ENCODE measurements at places on chromosomes 12 and 14. TPM values are rescaled to one million over a fixed set of nuclear protein-coding genes. Genes with fewer than 3 reads are reported as not detected.

DNA sequence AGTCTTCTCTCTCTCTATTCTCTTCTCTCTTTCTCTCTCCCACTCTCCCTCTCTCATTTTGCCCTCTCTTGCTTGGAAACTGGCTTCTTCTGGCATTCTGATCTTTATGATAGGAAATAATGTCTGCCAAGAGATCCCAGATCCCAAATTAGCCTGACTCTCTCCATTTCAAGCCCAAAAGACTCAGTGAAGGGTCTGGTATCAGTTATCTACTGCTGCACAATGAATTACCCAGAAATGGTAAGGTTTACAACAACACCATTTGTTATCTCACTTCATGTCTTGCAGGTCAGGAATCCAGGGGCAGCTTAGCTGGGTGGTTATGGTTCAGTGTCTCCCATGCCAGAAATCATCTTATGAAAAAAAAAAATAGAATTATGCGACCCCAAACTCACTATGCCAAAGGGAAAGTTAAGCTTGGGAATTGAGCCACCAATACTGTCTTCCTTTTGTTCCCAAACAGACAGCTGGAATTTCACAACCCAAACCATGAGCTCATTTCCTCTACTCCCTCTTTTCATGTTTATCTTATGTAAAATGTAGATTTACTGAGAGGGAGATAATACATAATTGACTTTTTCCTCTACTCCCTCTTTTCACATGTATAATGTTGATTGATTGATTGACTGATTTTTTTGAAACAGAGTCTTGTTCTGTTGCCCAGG lies 67.8 kb upstream of the FICD start:
- peak; percentile 58 for DNase-seq

DNA sequence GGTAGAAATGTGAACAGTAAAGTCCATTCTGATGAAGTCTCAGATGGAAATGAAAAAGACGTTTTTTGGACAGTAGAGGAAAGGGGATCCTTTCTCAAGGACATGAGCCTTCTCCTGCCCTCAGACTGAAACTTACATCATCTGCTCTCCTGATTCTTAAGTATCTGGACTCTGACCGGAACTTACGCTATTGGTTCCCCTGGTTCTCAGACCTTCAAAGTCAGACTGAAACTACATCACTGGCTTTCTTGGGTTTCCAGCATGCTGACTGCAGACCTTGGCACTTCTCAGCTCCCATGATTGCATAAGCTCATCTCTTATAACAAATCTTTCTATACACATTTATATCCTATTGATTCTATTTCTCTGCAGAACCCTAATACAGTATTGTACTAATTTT lies 291.0 kb downstream of the SNAPC1 start:
- DNase-seq: no peak

DNA sequence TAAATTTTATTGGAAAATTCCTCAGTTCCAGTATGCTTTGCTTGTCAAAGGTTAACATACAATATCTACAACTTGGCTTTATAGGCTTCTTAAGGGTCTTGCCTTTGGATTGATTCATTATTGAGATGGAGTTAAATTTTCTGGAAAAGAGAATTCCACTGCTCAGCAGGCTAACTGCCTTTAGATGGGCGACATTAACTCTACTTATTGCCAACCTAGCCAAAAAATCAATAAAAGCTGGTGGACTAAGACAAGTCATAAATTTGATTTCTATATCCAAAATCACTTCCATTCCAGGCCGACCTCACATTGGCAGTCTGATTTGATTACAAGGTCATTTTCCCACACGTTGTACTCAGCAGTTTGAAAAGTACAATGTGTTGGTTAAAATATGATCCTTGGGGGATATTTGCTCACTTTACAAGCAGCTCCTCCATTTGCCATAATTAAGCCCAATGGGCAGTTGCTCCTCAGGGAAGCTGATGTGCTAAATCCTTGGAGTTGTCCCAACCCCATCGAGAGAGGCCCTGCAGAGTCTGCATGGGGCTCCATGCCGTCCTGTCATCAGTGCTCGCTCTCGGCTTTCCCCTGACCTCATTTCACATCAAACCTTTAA lies 36.1 kb upstream of the CRY1 start:
- DNase-seq: no peak

GRCh38 chr14:67418401-67419191 lies 6.6 kb upstream of the PLEK2 start:
- DNase-seq: no peak

DNA sequence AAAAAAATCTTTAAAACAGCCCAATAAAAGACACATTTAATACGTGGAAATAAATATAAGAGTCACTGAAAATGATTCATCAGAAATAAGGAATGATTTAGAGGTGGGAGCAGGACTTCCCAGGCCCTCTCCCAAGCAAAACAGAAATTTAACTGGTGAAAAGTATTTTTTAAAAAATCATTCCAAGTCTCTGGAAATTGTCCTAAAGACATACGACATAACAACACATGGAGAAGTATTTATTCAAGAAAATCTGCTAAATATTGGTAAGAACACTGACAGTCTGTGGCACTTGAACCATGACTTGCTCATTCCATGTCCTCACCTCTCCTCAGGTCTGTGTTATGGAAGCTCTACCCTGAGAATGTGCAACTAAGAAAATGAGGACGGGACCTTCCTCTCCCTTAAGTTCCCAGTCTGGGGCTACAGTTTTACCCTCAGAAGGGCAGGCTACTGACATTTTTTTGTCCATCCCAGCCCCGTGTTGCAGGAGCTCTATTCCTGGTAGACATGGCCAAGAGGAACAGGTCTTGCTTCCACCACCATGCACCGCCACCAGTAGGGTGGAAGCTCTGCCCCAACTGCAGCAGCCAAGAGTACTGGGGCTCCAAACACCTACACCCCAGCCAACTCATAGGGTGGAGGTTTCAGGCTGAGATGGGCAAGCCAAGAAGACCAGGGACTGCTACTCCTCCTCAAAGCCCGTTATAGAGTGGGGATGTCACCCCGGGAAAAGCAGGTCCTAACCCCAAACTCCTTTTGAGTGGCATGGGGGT lies 193.0 kb downstream of the CRADD start:
- DNase-seq: no peak

FAIM2 gene
- 4.1 TPM for total RNA-seq

DNA sequence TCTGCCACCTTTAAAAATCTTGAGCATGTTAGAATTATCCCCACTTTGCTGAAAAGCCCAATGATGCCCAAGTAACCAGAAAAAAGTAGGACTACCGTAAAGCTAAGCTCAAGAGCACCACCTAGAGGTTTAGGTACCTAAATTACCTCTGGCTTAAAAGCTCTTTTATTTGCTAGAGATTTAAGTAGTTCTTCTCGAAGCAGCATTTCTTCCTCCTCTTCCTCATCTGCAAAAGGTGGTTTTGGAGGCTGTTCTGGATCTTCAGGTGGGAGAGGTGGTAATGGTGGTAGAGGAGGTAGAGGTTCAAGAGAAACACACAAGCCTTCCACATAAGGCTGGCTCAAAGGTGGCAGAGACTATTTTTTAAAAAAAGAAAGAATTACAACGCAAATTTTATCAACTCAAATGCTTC lies 26.9 kb downstream of the ZFC3H1 start:
- peak; percentile 67 for DNase-seq

LIN7A gene
- 0.57 TPM for total RNA-seq

- DNase-seq: peak; percentile 20
Observed at GRCh38 chr12:75853626-75854025, 177.9 kb downstream of the PHLDA1 start.

PLCZ1 gene
- not detected for total RNA-seq

GRCh38 chr14:31967669-31967975 lies 109.5 kb upstream of the ARHGAP5 start:
- DNase-seq: no peak

LRP1-AS gene
- total RNA-seq: not detected

FBXO21 gene
- 63.3 TPM for total RNA-seq

PNP gene
- 54.8 TPM for total RNA-seq

ADAM21 gene
- total RNA-seq: 1.3 TPM

KRT73 gene
- not detected for total RNA-seq

- no peak for DNase-seq
Observed at GRCh38 chr12:6644903-6645302, 2.3 kb downstream of the ACRBP start.

DNA sequence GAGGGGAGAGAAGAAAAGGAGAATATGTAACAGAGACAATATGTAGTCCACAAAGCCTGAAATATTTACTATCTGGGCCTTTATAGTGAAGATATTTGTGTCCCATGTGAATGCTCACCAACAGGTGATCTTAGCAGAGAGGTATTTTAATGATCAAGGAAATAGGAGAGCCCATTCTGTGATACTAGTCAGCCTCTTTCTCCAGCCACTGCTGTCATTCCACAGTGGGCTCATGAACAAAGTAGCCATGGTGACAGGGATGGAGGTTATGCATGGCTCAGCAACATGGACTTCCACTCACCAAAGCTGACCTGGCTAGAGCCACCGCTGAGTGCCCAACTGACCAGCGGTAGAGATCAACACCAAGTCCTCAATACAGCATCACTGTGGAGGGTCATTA lies 58.2 kb downstream of the OSBPL8 start:
- DNase-seq: no peak

DNA sequence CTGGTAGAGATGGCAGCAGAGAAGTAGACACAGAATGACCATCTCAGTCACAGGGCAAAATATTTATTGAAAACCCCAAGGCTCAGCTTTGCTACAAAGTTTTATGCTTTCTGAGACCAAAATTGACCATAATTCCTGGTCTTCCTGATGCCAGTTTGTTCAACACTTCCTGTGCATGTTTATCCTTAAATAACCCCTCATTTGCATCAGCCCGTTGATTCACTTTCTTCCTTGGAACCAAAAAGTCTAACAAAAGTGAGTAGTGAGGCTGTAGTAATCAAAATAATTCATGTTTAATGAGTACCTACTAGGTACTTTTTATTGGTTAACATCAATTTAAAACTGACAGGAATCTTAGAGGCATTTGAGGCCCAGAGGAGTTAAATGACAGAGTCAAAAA lies 51.7 kb downstream of the TRHDE start:
- no peak for DNase-seq

DNA sequence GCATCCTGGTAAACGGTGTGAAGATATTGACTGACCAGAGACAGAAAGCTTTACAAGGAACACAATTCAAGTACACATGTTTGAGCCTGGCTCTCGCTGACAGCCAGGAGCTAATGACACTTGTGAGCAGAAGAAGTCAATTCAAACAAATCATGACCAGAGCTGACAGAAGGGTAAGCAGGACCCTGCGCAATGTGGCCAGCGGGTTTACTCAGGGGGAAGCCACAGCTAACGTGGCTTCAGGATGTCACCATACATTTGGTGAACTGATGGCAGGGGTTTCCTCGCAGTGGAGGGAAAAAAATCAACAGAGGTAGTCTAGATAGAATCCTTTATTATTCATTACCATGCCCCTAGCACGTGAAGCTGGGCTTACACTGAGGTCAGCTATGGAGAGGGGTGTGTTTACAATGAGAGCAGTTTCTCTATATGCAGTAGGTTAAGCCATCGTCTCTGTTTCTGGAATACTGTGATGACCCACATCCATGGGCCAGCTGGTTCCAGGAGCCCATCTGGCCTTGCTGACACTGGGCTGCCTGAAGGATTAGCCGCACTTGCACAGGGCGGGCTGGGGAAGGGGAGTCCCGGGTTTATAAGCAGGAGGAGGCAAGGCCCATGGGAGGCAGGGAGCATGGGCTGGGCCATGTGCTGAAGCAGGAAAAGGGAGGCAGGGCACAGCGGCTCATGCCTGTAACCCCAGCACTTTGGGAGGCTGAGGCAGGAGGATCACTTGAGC lies 198.2 kb upstream of the PRMT8 start:
- no peak for DNase-seq

DNA sequence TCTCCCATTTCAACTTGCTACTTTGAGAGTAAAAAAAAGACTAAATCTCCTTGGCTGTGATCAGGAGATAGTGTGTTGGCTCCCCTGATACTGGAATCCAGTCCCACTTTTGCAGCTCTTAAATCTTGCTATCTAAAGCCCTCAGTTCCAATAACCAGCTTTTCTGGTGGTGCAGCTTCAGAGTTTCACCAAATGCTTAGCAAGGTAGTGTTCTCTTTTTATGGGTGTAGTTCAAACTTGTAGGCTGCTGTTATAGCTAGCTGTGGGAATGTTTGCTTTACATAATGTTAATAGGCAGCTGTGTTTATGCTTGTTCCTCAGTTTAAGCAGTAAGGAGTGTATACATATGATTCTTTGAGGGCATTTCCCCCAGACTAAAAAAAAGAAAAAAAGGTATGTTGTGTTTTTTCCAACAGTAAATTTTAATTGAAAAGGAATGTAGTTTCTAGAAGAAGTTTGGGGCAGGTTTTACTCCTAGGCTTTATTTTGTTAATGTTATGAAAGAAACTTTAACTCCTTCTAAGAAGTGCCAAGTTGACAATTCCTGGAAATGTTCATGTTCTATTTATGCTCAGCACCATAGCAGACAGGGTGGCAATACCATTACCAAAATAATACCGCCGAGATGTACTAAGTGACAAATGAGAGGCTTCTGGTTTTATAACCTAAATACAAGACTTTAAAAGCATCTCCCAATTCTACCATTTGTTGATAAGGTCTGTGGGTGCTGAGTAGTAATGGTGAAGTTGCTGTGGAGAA lies 12.1 kb downstream of the CRADD start:
- DNase-seq: no peak

DYNC1H1 gene
- total RNA-seq: 386 TPM

- DNase-seq: no peak
Observed at GRCh38 chr14:99756796-99757195, 36.4 kb upstream of the EML1 start.

GRCh38 chr12:93407054-93407962 lies 29.6 kb downstream of the NUDT4 start:
- DNase-seq: no peak

RND1 gene
- not detected for total RNA-seq

DNA sequence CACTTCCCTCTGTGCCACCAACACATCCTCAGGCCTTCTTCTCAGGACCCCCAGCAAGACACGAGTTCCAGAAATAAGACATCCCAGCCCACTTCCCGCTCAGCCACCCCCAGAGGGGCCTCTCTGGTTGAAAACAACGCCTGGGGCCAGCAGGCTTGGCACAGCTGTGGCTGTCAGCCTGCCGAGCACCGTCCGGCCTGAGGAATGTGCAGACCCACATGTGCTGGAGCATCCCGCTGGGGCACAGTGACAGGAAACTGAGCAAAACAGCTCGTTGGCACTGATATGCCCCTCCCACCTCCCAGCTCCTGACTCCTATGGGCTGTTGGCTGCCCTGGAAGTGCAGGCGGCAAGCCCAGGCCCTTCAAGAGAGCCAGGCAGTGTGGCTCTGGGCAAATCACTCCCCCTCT lies 1.4 kb downstream of the SYNE3 start:
- DNase-seq: peak; percentile 89

DNA sequence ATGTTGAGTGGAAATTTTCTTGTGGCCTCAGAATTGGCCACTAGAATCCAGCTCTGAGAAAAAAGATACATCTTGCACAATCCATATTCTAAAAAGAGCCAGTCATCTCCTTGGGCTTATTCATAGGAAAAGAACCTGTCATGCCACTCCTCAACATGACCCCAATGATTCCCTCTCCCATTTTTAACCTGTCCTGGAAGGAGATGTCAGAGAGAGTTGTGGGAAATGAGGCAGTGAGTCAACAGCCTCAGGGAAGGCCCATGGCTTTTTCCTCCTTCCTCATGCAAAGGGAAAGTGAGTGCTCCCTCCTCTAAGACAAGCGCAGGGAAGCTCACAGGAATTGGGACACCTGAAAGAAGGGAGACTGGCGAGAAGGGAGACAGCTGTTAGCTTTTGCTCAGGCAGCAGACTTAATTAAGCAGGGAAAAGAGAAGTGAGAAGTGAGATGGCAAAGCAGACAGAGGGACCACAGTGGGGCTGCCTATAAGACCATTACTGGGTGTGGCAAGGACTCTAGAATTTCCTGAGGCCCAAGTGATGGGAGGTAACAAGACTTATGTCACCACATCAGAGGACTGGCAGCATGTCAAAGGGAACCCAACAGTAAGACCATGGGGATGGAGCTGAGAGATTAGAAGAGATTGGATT lies 10.2 kb upstream of the DHRS7 start:
- no peak for DNase-seq
